ENCODE measurements at places on chromosomes 5 and 9.

DNA sequence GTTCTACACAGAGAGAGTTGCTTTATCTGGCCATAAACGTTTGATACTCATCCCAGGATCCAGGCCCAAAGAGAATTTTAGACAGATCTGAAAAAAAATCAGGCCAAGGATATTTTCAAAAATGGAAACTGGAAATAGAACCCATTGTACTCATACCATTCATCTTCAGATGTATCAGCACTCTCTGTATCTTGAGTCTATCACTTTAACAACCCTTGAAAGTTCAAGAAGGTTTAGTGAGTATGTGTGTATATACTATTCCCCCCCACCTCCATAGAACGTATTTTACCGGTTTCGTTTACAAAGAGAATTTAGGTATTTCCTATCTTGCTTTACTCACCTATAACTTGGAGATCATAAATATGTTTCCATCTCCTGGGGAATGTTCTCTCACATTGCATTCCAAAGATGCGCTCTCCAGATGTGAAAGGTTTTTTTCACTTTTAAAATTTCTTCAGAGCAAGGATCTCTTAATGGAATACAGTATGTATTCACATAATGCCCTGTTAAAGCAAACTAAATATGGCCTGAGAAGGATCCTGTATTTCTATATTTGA is 105.5 kb upstream of the TUT7 start:
- no peak for DNase-seq

GRCh38 chr9:33778700-33779351 is 16.5 kb upstream of the PRSS3 start:
- peak; percentile 67 for DNase-seq

DNA sequence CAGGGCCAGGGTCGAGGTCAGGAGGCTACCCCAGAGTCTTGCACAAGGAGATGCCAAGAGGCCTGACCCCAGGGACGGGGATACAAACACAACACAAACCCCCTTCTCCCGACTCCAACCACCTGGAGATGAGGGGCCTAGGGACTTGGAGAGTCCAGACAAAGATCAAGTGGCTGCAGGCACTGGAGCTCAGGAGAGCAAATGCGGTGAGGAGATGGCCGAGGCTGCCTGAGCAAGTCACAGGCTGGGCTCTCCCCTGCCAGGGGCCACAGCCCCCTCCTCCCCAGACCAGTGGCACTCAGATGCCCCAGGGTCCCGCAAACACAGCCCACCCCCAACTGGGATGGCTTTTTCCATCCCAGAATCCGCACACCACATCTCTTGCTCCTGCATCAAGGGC is 15.8 kb downstream of the SH3GLB2 start:
- DNase-seq: no peak

- DNase-seq: no peak
These were observed 935.2 kb upstream of the TYRP1 start for GRCh38 chr9:11758016-11758415.

GRCh38 chr5:174323878-174324281 is 278.4 kb downstream of the NSG2 start:
- DNase-seq: no peak

All from activated CD8-positive, alpha-beta memory T cell treated with anti-CD3 and anti-CD28 coated beads for 24 hours (primary cell).